CD4-positive, alpha-beta memory T cell (primary cell): ENCODE measurements at places on chromosomes 11 and 22.

DNA sequence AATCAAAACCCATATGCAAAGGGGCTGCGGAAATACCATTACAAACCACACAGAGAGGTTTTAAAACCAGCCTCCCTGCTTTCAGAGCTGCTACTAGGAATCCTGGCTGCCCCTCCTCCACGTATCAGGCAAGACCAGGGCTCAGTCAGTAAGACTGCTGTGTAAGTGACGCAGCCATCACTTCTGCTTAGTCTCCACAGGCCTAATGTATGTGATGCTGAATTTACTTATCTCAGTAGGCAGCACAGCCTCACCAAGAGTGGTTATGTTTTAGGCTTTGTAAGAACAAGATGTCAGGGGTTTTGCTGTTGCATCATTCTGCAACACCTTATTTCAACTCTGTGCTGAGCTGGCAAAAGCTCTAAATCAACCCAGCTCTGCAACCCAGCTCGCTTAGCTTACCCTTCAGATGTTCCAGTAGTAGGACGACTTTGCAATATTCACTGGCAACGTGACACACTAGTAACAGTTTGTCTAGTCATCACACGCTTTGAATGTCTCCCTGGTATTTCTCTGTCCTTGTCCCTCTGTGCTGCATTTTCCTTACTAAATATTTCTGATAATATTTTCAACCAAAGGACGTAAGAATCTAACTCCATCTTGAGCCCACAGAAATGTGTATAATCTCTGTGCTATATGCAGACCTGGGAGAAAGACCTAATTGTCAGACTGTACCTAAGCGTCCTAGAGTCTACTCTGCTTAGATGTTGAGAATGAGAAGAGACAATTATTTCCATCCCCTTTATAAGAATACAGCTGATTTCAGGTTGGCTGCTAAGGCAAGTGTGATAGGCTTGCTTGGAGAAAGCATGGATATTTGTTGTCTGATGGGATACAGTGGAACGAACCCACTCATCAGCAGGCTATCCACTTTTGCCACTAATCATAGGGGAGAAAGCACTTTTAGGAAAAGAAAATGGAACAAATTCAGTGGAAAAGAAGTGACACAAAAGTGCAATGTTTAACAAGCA is 72.2 kb downstream of the LARGE2 start:
- DNase-seq, result no peak

- DNase-seq, result no peak
Observed at GRCh38 chr11:27820249-27820648, 120.0 kb upstream of the BDNF start.

DNA sequence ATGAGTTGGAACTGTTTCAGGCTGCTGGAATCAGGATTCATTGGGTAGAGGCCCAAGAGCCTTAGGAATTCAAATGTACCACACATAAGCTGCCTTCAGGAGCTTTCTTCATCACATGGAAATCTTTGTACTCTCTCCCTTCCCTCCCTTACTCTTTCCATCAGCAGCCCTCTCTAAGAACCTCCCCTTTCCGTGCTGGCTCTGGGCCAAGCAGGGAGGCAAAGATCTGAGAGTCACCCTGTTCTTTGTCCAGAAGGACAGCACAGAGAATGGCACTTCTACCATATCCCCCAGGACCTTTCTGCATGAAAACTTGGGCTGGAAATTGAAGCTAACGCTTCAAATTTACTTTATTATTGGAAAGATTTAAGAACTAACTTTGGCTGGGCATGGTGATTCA is 20.7 kb upstream of the TPBGL start:
- DNase-seq, result no peak

GRCh38 chr11:131665344-131665968 is 295.0 kb downstream of the NTM start:
- no peak for DNase-seq

DNA sequence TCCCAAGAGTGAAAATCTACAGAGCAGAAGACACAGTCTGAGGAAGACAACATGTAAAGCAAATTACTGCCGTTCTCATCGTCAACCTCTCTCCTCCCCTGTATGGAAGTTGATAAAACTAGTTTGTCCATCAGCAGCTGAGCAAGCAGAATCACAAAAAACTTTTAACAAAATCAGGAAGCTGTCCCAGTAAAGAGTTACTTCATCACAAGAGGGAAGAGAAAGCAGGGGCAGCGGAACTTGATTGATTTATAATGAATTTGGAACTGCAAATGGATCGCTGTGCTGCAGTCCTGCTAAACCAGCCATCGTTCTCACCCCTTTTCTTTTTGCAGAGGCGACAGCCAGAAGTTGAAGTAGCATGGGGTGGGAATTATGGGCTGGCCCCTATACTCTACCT is 13.7 kb upstream of the UCP3 start:
- no peak for DNase-seq

DNA sequence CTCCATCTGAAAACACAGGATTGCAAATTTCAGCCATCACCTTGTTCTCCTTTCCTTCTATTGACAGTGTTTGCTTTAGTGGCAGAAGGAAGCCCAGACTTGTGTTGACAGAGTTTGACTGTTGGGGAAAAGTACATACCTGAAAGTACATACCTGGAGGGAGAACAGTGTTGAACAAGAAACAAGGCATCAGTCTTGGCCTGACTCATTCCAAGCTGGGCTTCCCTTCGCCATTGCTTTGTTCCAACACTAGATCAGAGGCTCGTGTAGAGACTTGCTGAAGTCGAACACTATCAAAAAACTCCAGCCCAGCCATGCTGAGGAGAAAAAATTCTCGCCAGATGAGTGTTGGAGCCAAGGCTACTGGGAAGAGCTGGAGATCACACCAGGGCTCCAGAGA is 133.4 kb downstream of the BBOX1 start:
- DNase-seq, result no peak

DNA sequence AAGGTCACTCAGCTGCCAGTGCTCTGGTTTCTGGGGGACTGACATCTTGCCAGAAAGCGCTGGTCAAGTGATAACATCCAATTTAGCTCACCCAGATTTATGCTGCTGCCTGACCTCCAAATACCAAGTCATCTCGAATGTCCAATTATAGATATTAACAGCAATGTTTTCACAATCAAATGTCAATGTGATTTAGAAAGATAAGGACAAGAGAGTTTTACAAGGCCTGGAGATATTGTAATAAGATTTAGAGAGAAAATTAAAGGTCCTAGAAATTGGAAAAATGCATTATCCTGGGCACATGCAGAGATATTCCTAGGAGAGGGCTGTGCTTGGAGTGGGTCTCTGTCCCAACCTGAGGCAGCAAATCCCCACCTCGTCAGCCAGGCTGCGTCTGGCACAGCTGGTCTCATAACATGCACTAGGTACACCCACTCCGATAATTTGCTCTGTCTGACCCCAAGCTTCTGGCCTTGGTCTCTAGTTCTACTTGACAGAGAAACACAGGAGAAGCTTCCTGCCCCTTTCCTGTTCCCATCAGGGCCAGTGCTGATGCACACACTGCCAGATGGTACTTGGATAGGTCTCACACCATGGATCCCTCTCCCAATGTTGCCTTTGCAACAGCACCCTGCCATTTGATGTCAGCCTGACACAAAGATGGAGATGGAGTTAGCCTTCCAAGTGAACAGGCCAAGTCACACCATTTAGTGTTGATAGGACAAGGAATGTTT is 28.6 kb downstream of the USH1C start:
- no peak for DNase-seq

DNA sequence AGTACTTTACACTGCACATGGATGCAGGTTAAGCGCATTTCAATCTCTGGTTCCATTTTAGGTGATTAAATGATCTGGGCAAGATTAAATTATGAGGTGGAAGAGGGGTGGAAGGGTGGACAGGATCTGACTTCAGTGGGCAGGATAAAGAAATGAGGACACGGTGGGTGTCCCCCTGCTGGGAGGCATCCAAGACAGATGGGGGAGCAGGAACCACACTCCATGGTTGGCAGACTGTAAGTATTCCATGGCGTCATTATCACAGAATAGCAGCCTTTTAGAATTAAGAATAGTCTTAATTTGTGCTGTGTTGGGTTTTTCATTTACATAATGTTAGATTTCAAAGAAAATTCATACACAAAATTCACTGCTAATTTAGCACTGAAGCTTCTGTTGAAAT is 7.6 kb upstream of the SORL1 start:
- no peak for DNase-seq

GRCh38 chr22:49534386-49534785 is 293.3 kb downstream of the BRD1 start:
- no peak for DNase-seq

GRCh38 chr11:100442017-100442416 is 245.1 kb upstream of the ARHGAP42 start:
- no peak for DNase-seq

- DNase-seq, result no peak
Observed at GRCh38 chr22:47446821-47447810, 684.7 kb downstream of the TBC1D22A start.

DNA sequence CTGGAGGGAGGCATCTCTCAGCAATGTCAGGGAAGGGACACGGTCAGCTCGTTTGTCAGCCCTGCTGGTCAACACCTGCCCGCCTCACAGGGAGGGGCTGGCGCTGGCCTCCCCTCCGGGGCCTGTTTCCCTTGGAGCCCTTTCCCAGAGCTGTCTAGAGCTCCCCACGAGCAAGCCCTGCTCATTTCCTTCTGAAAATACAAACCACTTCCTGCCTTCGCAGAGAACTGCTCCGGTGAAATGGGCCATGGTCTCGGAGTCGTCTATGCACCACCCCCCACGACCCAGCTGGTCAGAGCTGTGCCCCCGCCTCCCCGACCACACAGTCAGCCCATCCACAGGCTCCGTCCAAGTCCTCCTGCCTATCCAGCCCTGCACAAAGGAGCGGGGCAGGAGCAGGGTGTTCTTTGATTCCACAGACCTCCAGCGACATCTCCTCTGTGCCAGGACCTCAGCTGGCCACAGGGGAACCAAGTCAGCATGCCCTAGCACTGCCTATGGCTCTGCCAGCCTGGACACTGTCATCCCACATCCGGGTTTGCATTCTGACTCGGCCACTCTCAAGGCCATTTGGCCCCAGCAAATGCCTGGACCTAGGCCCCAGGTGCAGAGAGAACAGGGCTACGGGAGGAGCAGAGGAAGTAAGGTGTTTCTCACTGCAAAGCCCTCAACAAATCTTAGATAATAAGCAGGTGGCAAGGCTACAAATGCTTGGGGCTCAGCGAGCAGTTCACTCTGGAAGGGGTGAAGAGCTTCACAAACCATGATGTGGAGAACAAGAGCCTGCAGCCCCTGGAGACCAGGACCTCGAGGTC is 82.1 kb upstream of the WNT11 start:
- peak; percentile 31 for DNase-seq
